ENCODE measurements at places on chromosomes 1 and 21.

DNA sequence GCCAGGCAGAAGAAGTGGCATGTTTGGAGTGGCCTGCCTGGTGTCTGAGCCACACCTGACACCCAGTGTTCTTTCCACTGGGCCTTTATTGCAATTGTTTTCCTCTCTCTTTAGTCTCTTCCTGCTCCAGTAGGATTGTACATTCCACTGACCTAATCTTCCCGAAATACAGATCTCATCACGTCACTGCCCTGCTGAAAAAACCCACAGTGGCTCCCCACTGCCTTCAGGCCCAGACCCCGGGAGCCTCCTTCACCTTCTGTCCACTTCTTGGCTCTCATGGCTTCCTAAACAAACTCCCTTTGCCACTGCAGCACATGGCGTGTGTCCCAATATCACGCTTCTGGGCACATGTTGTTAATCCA lies 25.3 kb upstream of the ATP5PO start:
- DNase-seq: no peak

GRCh38 chr1:94863297-94863911 lies 43.2 kb downstream of the SLC44A3 start:
- DNase-seq: no peak

DNA sequence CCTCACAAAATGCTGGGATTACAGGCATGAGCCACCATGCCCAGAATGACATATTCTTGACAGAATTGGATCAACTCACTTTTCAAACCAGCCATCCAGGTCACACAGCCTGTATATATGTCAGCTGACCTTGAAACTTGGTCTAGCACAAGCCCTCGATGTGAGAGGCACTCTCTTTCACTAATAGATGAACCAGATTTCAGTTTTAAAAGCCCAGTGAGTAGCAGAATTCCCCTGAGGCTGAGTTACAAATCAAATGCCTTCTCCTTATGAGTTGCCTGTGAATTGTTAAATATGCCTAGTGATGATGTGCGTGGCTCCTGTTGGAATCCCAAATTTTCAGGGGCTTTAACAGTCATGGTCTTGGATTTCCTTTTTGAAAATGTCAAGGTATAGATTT lies 88.7 kb downstream of the CD247 start:
- no peak for DNase-seq

DNA sequence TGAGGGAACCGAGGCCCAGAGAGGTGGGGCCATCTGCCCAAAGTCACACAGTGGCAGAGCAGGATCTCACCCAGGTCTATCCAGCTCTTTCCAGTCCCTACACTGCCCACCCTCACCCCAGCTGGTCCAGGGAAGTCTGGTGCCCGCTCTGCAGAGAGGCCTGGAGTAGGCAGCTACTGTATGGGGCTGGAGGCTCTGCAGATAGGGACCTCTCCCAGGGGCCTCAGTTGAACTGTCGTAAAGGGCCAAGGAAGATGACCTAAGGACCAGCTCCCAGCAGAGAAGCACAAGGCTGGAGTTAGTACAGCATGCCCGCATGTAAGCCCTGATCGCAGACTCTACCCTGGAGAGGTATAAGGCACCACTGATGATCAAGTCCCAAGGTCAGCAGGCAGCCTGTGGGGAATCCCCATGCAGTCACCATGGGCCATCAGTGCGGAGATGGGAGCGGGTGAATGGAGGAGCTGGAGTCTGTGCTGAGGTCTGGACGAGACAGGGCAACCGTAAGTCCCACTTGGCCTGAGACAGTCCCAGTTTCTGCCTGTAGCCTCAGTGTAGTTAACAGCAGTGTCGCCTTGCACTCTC lies 320.2 kb downstream of the MATN1 start:
- no peak for DNase-seq

- no peak for DNase-seq
These were observed 382.9 kb upstream of the B3GALT2 start for GRCh38 chr1:193569096-193569982.

DNA sequence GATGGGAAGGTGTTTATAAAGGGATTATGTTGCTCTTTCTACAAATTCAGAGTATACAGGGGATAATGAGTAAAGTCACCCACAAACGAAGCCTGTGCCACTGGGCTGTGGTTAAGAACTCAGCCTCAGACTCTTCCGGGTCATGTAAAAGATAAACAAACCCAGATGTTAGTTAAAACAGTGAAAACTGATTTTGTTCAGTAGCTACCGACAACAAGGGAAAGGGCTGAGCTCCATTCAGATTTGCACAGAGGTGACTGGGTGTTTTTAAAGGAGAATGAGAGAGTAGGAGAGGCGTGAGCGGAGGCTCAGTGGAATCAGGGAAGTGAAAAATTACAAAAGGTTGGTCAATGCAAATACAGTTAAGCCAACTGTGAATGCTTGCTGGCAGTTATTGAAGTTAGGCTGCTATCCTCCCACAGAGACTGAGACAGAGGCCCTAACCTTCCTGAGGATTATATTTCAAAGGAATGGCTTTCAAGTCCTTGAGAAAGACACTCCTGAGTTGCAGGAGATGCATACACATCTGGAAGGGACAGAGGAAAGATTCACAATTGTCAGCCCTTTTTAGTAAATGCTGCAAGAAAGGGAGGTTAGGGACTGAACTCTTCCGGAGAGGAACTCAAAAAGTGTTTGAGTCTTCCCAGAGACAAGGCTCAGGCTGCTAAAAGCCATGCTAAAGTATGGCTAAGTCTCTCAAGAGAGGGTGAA lies 29.9 kb upstream of the SAMD13 start:
- no peak for DNase-seq

- no peak for DNase-seq
These were observed 84.5 kb downstream of the RPS6KC1 start for GRCh38 chr1:213135572-213135971.

GRCh38 chr1:175040324-175040879 lies 17.2 kb upstream of the MRPS14 start:
- no peak for DNase-seq

DNA sequence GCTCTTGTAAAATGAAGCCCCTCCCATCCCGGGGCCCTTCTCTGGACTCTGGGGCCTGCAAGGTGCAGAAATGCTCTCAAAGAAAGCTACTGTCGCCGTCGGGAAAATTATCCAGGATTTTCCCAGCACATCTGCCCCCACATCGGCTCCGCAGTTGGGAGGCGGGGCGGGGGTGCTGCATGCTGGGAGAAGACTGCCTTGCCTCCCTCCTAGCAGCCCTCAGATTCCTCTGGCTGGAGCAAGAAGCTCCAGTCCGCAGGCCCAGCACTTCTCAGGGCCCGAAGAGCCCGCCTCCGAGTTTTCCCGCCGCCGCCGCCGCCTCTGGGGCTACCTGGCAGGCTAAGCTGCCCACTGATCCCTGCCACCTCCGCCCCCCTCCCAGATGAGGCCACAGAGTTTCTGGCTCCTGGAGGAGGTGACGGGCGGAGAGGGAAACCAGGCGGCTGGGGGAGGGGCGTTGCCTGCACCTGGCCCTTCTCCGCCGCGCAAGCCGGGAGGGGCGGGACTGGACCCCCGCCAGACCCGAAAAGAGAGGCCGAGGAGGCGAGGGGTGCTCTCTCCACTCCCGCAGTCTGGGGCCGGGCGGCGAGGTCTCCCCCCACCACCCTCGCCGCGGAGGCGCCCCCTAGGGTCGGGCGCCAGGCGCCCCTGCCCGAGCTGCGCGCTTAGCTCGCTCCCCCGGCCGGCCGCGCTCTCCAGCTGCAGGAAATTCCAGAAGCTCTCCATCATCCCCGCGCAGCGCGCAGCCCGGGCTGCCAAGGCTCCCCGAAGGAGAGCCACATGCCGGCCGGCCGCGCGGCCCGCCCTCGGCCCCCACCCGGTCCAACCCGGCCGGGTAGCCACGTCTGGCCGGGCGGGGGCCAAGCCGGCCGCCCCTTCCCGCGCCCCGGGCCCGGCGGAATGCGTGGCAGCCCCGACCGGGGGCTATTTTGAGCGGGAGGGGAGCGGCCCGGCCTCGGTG lies 28.8 kb downstream of the AHDC1 start:
- no peak for DNase-seq

DNA sequence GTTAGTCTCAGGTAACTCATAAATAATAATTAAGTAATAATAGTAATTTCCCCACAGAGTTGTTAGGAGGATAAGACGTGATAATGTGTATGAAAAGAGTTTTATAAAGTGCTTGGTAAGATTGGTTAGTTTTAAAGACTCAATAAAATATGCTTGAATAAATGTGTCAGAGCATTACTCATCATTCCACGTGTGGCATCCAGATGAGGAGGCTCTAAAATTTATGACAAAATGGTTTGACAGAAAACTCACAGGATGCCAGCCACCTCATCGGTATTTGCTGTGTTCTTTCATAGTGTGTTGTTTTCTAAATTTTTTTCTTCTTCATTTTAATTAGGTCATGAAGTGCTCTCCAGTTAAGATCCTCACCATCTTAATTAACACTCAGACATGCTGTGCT lies 19.1 kb upstream of the SPAG17 start:
- no peak for DNase-seq

DNA sequence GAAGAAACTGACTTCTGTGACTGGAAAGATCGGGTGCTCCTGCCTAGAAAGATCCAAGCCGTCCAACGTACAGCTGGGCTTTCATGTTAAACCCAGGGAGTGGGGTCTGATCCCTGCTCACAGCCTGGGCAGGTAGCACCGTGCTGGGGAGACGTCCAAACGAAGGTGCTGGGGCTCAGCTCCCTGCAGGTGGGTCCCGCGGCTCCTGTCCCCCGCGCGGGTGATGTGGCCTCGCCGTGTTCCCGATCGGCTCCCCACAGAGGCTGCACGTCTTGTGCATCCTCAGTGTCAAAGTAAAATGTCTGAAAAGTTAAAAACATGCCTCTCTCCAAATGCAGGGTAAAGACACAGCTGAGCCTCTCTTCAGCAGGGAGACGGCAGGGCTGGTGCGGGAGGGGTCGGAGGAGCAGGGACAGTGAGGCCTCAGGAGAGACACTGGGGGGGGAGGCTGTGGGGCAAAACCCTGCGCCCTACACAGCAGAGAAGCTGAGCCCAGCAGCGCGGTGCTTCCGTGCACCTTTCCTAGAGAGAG lies 40.1 kb upstream of the COL6A2 start:
- DNase-seq: no peak

GRCh38 chr1:10082785-10083479 lies 50.2 kb downstream of the UBE4B start:
- no peak for DNase-seq

DNA sequence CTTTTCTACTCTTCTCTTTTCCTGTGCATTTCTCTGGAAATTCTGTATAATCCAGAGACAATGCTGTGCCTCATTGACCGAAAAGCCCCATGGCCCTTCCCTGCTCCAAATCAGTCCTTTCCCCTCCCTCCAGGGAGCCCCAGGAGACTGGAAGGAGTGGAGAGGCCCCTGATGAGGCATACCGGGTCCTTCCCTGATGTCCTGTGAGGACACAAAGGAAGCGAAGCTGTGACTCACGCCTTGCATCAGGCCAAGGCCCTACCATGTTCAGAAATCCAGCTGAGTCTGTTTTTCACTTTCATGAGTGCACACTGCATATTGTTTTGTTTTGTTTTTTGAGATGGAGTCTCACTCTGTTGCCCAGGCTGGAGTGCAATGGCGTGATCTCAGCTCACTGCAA lies 38.7 kb upstream of the BECN2 start:
- no peak for DNase-seq

DNA sequence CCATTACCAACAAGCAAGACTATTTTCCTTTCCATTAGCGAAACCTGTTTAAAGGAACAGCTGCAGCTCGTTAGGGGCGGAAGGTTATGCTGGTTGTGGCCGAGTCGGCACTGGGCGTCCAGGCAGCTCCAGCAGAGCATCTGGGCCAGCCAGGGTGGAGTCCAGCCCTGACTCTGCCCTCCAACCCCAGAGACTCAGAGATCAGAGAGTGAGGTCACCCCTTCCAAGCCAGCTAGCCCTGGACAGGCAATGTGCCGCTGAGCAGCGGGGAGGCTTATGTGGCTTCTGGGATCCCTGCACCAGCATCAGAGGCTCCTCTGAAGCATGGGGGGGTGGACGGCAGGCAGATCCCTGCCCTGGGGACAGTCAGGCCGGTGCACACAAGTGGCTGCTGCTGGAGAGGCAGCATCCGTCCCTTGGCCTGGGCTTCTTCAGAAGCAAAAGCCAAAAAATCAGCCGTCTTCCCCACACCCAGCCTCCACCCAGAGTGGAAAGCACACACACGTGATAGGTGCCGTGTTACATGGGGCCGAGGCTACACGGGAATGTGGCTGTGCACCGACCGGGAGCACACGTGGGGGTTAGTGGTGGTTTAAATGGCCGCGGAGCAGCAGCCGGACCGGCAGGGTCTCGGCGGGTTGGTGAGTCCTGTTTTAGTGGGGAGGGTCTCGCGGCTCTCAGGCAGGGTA lies 30.1 kb downstream of the SLC66A1 start:
- no peak for DNase-seq

GRCh38 chr1:3676581-3677470 lies 24.5 kb downstream of the TP73 start:
- DNase-seq: no peak

DNA sequence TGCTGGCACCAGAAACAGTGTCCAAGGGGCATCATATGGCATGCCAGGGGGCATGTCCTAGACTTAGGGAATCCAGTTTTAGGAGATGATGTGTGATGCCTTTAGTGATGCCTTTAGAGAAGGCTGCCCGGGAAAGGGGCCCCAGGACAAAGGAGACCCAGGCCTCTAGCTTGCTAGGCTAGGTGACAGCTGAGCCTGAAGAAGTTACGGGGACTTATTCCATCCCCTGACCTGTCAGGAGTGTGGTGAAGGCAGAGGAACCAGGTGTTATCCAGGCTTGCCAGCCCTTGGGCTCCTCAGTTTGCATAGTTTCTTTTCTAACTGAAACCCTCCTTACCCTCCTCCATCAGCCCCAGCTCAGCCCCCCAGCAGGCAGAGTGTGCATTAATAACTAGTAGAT lies 269.7 kb upstream of the CSF3R start:
- no peak for DNase-seq

- DNase-seq: no peak
These were observed 7.5 kb upstream of the RGS1 start for GRCh38 chr1:192568063-192568462.

DNA sequence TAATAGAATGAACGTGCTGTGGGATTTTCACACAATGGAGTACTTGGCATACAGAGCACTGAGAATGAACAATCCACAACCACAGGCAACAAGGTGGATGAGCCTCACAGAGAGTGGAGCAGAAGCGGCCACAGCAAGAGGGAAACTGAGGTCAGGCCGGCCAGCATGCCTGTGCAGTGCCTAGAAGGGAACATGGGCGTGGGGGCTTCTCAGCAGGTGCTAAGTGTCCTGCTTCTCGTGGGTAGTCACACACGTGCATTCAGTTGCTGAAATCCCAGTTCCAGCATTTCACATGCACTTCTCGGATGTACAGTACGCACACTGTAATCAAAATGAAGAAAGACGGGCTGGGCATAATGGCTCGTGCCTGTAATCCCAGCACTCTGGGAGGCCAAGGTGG lies 33.1 kb downstream of the WDR4 start:
- no peak for DNase-seq

GRCh38 chr1:101388904-101389546 lies 152.2 kb downstream of the S1PR1 start:
- no peak for DNase-seq
